Cortex of kidney (tissue), 1 donor: ENCODE measurements at places on chromosomes 12 and 14.

- DNase-seq: no peak
Observed at GRCh38 chr14:90644882-90645281, 171.3 kb downstream of the TTC7B start.

DNA sequence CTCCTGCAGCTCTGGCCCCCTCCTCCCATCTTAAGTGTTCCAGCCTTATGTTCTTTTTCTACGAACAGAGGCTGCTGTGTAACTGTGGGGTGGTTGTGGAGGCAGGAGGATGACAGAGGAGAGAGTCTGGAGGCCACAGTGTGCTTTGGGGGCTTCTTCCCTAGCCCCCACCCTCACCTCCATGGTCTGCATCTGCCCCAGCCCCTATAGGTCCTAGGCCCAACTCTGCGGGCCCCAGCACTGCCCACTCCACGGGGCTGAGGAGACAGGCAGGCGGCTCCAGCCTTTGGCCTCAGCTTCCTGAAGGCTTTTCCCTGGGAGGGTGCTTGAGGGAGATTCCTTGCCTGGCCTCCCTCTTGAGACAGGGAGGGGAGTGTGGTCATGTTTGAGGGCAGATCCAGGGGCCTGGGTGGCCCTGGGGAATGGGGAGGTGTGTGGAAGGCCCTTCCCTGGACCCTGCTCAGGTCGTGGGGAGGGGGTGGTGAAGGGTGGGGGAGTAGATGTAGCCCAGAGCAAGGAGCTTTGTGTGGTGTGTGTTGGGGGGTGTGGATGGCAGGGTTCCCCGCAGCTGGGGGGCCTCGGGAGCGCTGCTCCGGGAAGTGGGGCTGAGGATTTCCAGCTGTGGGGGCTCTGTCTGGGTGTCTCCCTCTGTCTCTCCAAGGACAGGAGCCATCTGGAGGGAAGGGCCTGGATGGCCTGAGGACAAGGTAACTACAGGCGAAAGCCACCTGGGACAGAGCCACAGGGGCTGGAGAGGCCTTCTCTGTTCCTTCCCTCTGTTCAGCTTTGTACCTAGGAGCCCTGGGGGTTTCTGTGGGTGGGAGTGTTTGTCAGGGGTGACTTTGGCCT is 1.1 kb downstream of the SMIM41 start:
- DNase-seq: no peak

GRCh38 chr12:51714666-51715065 is 123.6 kb downstream of the SCN8A start:
- no peak for DNase-seq

DNA sequence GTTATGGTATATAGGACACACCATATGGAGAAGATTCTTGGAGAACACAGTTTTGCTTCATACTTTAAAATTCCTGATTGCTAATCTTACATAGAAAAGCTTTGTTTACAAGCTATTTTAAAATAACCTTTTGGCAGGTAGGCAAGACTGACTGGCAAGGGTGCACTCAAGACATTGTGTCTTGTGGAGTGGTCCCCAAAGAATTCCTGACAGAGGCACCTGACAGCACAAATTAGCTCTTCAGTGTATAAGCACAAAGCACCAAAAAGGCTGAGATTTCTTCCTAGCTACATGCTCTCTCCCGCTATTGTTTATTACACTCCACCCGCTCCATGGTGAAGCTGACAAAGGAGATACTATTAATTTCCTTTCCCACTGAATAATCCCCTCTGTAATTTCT is 139.4 kb downstream of the MON2 start:
- DNase-seq: no peak

DNA sequence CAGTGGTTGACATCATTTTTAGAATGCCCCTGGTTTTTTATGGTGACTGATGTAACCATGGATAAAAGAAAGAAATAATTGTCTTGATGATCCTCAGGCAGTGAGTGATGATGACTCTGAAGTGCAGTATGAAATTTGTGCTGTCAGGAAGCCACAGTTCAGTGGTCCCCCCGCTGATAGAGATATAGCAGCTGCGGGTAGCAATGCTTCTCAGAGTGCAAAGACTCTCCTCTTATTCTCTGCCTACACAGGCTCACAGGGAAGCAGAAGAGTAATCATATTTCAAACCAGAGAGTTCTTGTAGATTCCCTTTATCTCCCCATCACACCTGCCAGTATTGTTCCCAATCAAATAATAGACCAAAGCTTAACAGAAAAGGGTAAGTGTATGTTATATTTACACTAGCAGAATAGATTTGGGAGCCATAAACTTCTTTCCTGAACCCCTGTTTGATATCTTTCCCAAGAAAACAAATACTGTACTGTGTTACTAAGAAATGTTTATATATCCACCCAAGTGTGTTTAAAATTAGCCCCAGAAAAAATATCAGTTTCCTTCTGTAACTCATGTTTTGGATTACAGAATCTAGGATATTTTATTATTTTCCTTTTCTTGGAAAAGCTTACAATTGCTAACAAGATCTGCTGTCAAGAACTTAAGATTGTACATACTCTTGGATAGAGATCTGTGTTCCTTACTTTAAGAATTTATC is 1817.4 kb upstream of the FLRT2 start:
- DNase-seq: no peak

GRCh38 chr12:4280351-4281163 is 7.0 kb downstream of the CCND2 start:
- DNase-seq: no peak

GRCh38 chr12:2833327-2833726 is 1.5 kb downstream of the NRIP2 start:
- no peak for DNase-seq

DNA sequence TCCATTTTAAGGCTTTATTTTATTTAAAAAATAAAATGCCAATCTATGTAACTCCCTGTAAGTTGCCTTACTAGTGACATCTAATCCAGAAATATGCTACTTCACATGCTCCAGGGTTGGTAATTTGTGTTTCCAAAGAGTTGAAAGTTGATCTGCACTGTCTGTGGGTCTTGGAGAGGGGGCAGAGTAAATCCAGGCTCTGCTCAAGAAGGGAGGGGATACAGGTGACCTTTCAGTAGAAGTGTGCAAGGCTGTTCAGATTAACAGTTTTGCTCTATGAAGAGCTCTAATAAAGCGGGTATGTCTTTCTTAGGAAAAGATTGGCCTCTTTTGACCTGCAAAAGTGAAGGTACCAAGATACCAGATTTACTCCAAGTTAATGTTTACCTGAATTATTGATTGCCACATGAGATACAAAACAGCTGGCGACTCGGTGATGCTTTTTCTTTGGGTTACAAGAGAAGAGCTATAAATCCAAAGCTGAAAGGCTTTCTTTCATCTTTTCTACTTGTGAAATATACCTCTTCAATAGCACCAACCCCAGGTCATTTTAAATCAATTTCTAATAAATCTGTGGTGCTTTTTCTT is 75.6 kb upstream of the FLRT2 start:
- DNase-seq: no peak

GRCh38 chr12:97312570-97313135 is 150.0 kb upstream of the RMST start:
- DNase-seq: no peak

DNA sequence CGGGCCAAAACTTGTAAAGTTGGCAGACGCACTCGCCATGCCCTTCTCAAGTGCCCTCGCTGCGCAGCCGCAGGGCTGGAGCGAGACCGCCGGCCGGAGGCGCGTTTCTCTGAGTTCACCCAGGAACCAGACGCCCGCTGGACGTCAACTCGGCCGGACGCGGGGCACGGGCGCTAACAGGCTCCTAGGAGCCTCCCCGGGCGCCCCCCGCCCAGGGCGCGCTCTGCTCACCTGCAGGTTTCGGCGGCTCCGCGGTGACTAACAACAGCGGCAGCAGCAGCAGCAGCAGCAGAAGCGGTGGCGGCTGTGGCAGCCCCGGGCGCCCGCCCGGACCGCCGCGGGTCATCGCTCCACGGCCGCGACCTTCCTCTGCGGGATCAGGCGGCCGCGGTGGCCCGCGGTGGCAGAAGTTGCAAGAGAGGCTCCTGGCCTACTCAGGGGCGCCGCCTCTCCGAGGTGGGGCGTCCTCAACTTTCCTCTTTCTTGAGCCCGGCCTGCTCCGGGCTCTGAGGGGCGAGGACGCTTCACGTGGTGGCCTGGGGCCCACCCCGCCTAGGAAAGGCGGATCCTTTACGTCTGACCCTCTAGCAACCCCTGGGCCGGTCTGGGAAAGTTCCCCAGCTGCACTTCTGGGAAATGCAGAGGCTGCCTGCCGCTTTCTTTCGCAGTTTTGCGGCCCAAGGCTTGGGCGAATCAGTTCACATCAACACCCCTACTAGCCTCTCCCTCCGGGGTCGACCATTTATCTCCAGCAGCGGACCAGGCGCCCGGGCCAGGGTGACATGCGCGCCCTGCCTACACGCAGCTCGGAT is at the start of gene PLBD1:
TSS of gene PLBD1 (minus strand) at position 533 of the 812 bp plus-strand sequence. CDS start at position 346, 187 bp downstream.
- no peak for DNase-seq

GRCh38 chr14:37251775-37252174 is 54.0 kb downstream of the MIPOL1 start:
- no peak for DNase-seq

GRCh38 chr12:131387281-131388163 is 323.4 kb upstream of the SFSWAP start:
- no peak for DNase-seq

- no peak for DNase-seq
Observed at GRCh38 chr12:124386059-124386458, 91.2 kb downstream of the RFLNA start.

- DNase-seq: no peak
Observed at GRCh38 chr12:130714091-130714590, 2.0 kb downstream of the RIMBP2 start.

- no peak for DNase-seq
Observed at GRCh38 chr12:125402874-125403789, 337.9 kb downstream of the AACS start.

DNA sequence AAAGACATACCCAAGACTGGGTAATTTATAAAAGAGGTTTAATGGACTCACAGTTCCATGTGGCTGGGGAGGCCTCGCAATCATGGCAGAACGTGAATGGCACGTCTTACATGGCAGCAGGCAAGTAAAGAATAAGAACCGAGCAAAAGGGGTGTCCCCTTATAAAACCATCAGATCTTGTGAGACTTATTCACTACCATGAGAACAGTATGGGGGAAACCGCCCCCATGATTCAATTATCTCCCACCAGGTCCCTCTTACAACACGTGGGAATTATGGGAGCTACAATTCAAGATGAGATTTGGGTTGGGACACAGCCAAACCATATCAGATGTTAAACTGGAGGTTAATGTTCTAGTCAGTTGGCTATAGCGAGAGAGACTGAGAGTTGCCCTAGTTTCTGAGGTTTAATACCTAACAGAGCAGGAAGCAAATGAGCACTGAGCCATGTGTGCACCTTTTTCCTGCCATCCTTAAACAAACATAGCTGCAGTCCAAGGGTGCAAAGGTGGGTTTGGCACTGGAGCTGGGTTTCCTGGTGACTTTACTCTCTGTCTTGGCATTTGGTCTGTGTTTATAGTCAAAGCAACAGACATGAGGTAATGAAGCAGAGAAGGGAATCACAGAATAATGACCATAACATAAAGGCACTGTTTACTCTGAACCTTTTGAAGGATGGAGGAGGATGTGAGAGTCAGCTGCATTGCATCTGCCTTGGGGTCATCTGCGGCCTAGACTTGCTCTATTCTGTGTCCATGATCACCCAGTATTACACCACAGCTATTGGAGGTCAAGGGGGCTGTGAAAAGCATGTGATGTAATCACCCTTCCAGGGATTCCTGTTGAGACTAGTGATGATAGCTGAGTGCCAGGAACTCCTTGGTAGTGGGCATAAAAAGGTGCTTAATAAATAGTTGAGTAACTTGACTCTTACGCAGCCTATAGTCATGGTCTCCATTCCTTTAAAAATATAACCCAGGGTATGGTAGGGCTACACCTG is 83.6 kb upstream of the USP44 start:
- DNase-seq: no peak

DNA sequence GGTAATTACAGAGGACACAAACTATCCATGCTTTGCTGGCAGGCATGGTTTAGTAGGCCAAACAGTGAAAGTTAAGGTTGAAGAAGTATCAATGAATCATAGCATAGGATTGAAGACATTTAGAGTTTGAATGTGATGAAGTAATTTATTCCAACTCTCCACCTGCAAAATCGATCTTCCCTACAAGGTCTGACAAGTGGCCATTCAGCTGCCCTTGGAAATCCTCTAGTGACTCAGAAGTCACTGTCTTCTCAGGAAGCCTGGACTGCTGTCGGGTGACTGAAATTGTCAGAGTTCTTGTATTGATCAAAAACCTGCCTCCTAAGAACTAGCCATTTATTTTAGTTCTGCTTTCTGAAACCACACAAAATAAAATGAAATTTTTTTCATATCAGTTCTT is 17.7 kb upstream of the STXBP6 start:
- DNase-seq: no peak

DNA sequence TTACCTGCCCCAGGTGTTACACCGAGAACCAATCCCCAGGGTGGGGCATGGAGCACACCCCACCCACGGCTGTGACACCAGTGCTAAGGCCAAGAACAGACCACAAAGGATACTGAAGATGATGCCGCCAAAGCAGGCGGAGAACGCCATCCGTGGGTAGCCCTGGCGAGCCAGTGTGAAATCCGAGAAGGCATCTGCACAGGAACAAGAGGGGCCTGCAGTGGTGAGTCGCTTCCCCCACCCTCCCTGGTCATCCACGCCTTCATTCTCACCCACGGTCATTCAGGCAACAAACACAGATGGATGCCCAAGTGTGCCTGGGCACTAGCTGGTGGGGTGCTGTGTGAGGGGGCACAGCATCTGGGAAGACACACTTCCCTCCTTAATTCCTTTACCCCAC is 28.5 kb downstream of the SLC8B1 start:
- no peak for DNase-seq

- DNase-seq: no peak
Observed at GRCh38 chr14:62778852-62779251, 266.4 kb downstream of the KCNH5 start.

DNA sequence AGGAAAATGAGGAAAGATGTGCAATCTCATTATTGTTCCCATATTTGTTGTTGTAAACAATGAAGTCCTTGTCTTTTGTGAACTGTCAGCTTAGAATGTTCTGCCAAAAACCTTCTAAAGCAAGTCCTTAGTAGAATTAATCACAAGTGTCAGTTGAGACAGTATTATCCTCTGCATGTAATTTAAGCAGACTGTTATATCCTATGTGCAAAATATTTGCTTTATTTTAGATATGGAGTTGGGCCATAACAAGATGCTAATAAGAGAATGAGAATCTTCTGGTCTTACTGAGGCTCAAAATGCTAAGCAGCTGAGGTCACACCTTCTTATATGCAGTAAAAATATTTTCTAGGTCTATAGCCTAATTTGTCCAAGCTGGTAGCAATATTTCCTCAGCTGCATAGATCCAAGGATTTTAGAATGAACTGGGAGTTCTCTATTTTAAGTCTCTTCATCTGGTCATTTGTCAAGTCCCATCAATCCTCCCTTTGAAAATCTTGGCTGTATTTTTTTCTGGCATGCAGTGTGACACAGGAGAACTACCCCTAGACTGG is 222.3 kb upstream of the NAV3 start:
- DNase-seq: no peak

- DNase-seq: no peak
Observed at GRCh38 chr12:22491034-22491433, 53.3 kb downstream of the C2CD5 start.
